Activated B cell treated with CpG ODN at 0.5 μM for 24 hours (primary cell): ENCODE measurements at places on chromosomes 2 and 18.

- DNase-seq: no peak
Observed at GRCh38 chr18:3340682-3341097, 78.8 kb downstream of the MYL12B start.

DNA sequence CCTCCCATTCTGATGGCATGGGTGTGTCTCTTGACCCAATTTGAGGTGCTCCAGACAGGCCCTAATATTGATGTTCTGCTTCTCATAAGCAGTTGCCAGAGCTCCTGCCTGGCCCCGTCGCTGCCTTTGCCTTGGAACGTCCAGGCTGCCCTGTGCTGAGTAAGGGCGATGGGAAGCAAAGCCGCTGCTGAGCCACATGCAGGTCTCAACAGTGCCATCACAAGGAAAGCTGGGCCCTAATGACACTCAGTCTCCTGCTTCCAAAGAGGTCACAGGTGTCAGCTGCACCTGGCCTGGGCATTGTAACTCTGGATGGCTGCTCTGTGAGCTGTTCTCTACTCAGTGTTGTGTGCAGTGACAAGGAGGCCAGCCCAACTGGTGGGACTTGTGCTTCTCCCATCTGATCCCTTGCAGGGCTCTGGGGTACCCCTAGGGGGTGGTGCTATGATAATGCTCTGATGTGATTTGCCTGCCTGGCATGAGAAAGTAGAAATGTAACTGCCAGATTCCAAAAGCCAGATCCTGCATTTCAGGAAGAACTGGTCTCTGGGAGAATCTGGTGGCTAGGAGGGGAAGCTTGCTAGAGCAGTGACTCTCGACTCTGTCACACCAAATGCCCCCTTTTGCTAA lies 8.7 kb downstream of the TTC39C start:
- DNase-seq: no peak

- no peak for DNase-seq
Observed at GRCh38 chr2:85823951-85824350, 64.8 kb downstream of the ST3GAL5 start.

GRCh38 chr2:7083580-7084509 lies 166.6 kb downstream of the RNF144A start:
- DNase-seq: no peak

- no peak for DNase-seq
Observed at GRCh38 chr2:143229411-143229810, 100.2 kb downstream of the ARHGAP15 start.

- no peak for DNase-seq
Observed at GRCh38 chr2:221637851-221638250, 65.7 kb upstream of the EPHA4 start.

GRCh38 chr2:41387519-41387918 lies 660.3 kb upstream of the PKDCC start:
- no peak for DNase-seq

DNA sequence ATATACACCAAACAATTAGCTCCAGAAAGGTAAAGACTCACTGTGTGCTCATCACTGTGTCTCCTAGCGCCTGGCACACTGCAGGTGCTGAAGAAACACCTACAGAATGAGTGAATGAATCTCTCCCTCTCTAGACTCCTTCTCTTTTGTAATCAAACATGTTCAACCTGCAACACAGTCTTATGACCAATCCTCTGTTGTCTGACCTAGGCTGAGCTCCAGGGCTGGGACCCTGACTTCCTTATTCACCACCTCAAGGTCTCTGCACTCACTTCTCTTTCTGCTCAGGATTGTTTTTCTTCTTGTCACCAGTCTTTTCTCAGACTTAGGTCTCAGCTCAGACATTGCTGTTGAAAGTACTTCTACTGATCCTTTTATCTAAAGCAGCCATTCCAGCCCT lies 9.8 kb downstream of the CKAP2L start:
- DNase-seq: no peak

GRCh38 chr2:147758821-147759220 lies 86.0 kb upstream of the ACVR2A start:
- no peak for DNase-seq

DNA sequence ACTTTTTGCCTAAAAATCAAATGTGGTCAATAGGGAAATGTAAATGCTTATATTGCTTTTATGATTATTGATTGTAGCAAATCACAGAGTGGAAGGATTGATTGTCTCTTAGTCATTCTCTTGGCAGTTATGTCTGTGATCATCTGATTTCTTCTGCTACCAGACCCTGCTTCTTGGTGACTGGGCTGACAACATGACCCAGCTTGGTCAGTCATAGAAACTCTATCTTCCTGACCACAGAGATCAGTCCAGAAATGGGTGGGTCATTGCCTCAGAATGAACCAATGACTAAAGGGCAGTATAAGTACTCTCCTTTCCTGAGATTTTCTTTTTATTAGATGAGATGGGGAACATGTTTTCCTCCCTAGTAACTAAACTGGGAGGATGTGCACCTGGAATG lies 87.6 kb downstream of the MAIP1 start:
- no peak for DNase-seq

DNA sequence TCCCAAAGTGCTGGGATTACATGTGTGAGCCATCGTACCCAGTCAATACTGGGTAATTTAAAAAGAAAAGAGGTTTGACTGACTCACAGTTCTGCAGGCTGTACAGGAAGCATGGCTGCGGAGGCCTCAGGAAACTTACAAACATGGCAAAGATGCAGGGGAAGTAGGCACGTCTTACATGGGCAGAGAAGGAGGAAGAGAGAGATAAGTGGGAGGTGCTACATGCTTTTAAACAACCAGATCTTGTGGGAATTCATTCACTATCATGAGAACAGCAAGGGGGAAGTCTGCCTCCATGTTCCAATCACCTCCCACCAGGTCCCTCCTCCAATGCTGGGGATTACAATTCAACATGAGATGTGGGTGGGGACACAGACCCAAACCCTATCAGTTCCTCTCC lies 192.5 kb downstream of the ATAD2B start:
- no peak for DNase-seq

DNA sequence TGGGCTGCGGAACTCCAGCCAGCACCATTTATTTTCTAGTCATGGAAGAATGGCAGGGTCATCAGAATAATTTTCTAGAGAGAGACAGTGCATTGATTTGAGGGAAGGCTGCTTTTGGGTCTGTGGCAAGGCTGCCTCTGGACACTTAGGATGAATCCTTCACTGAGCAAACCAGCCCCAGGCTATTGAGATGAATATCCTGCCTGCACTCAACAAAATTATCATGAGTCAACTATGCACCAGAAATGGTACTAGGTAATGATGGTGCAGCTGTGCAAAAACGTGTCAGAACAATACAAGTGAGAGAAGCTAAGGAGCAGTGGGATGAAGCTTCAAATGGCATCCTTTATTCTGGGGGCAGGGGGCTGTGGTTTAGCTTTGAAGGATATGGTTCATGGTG lies 115.8 kb downstream of the SPHKAP start:
- no peak for DNase-seq

DNA sequence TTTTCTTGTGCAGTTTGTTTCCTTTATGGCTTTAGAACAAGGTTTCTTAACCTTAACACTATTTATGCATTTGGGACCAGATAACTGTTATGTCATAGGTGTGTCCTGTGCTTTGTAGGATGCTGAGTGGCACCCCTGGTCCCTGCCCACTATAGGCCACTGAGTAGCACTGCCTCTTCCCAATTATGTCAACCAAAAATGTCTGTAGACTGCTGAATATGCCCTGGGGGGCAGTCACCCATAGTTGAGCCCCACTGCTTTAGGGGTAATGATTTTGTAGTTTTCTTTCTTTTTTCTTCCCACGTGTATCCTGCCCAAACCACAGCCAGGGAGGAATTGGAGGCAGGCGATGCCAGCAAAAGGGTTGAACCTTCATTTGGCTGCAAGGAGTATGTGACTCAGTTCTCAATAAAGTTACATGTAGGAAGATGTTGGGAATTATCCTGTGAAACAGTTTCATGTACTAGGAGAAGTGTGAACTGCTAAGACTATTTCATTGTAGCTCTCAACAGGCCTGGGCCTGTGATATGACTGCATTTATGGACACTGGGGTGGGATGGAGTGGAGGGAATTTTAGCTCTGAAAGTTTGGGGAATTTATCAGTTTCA lies 65.7 kb downstream of the FMNL2 start:
- no peak for DNase-seq

GRCh38 chr2:39851251-39851650 lies 72.2 kb upstream of the THUMPD2 start:
- DNase-seq: no peak

DNA sequence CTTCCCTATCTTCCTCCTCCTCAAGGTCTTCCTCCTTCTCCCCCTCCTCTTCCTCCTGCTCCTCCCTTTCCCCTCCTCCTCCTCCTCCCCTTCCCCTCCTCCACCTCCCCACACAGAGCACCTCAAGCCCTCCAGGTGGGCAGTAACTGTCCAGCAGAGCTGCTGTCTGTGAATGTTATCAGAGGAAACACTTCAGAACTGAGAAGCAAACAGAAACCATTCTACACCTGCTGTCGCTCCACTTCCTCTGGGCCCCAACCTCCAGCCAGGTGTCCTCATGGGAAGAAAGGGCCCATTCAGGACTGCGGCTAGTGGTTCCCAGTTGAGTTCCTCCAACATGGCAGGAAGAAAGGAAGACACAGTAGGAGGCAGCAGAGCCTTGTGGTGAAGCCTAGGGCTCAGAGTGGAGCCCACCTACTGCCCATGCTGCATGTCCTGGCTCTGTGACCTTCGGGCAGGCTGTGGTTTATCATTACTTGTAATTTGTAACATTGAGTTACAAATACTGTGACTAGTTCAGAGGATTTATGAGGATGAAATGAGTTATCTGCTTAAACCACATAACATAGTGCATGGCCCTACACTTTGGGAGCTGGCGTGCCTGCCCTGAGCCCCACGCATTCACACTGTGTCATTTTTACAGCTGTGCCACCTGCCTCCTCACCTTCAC lies 165.9 kb upstream of the ID2 start:
- DNase-seq: no peak

- no peak for DNase-seq
Observed at GRCh38 chr18:27556741-27557140, 371.6 kb upstream of the CHST9 start.

DNA sequence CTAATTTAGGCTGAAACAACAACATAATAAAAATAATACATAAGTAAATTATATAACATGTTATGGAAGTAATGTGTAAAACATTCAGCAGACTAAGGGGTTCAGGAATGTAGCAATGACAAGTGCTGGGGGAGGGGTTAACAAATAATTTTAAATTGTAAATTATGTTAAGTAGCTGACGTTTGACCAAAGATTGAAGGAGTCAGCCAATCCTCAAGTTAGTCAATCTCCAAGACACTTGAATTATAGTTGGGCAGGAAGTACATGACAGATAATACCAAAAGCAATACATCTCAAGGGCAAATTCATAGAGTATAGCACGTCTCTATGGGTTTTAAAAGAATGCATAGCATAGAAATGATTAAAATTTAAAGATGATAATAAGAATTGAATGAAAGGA lies 89.1 kb downstream of the KCNH7 start:
- DNase-seq: no peak

DNA sequence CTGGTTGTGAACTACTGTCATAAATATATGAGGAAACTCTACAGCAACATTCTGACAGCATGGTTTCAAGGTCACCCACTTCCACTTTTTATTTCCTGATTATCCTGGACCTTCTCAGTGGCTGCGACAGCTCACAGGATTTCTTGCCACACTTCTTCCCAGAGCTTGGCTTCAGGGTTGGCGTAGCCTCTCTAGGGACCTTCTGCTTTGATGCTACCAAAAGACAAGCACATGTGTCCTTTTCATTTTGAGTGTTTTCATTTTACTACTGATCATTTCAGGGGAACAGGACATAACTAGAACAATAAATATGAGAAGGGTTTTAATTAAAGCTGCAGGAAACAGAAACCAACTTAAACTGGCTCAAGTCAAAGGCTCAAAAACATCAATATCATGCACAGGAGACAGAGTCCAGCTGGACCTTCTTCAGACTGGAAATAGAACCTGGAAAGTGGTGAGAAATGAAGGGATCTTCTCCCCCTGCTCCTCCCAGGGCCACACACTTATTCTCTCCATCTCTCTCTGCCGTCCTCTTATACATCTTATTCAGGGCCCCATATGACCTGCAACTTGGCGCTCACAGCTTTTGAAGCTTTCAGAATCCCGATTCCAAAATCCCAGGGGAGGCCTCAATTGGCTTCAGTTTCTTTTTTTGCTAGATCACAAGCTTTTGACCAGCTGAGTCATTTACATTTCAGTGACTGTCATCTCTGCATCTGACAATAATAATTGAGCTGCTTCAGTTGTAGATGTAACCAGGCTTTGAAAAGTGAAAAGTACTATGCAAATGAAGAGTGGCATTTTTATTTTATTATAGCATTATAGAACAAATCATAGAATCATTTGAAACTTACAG lies 9.7 kb downstream of the VIT start:
- no peak for DNase-seq

GRCh38 chr18:58525517-58525916 lies 103.4 kb downstream of the ALPK2 start:
- DNase-seq: no peak

- no peak for DNase-seq
Observed at GRCh38 chr2:71505086-71505769, 51.9 kb downstream of the DYSF start.

- no peak for DNase-seq
Observed at GRCh38 chr2:70118798-70119454, 31.6 kb downstream of the PCBP1 start.

DNA sequence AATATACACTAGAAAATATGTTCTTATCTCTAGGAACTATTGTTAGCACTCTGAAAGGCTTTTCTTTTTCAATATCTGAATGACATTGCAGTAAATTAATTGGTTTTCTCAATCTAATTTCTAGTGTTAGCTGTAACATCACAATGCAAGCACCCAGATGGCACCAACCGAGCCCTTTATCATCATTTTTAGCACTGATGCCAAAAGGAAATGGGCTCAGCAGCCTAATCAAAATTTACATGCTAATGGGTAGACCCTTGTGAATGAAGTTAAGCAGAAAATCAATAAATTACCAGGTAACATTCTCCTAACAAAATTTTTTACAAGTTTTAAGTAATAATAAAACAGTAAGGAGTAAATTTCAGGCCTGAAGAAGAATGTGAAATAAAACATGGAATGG lies 53.5 kb upstream of the PGAP1 start:
- no peak for DNase-seq

GRCh38 chr18:51153659-51154371 lies 43.7 kb downstream of the MEX3C start:
- peak; percentile 66 for DNase-seq

DNA sequence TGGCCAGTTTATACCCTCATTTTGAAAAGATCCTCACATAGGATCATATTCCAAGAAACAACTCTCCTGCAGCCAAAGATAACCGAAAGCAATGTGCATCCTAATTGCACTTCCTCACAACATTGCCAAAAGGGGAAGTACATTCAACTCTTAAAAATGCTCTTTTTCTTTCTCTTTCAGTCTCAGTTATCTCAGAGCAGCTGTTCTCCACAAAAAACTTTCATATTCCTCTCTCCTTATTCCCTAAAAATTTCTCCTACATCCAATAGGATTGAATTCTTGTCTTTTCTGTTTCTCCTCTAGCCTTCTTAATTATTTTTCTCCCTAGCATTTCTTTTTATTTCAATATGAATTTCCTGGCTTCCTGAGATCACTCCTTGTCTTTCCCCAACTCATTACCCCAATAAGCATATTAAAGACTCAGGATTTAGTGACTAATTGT lies 7.4 kb upstream of the VRK2 start:
- DNase-seq: no peak

- no peak for DNase-seq
Observed at GRCh38 chr2:118103951-118104940, 16.0 kb downstream of the INSIG2 start.
